ENCODE measurements at places on chromosomes 12 and 14. TPM values are rescaled to one million over a fixed set of nuclear protein-coding genes. Genes with fewer than 3 reads are reported as not detected.

- H3K4me1 ChIP-seq: no peaks in the 10 kb centered on the region
- no peak overlapping the region for H3K27ac ChIP-seq
- no peaks in the 10 kb centered on the region for H3K36me3 ChIP-seq
- H3K4me3 ChIP-seq: no peak overlapping the region
- no peaks in the 10 kb centered on the region for H3K27me3 ChIP-seq
Observed at GRCh38 chr14:89357655-89358297, 59.3 kb downstream of the FOXN3 start.

DNA sequence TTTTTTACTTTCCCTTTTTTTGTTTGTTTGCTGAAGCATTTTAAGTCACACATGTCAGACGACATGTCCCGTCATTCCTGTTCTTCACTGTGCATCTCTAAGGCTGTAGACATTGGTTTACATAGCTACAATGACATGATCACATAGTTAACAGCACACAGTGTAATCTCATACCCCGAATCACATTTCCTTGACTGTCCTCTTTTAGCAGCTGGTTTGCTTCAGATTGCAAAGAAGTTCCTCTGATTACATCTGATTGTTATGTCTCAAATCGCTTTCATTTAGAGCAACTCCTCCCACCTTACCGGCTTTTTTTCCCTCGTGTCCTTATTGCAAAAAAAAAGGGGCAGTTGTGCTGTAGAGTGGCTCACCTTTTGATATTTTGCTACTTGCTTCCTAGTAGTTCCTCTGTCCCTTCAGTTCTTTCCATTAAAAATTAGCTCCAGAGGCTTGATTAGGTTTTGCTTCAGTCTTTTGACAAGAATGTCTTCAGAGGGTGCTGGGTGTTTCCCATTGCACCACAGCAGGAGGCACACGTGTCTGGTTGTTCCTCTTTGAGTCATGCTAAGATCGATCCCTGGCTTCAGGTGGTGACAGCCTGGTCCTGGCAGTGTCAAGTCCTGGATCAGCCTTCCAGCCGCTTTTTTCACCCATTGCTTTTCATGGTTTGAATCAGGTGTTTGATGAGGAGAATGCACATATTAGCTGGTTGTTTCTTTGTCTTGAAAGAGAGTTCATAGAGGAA is 35.0 kb downstream of the ZNF664 start:
- no peaks in the 10 kb centered on the region for H3K27me3 ChIP-seq
- DNase-seq: no peak
- H3K4me3 ChIP-seq: no peak overlapping the region
- no peak overlapping the region for H3K27ac ChIP-seq

DNA sequence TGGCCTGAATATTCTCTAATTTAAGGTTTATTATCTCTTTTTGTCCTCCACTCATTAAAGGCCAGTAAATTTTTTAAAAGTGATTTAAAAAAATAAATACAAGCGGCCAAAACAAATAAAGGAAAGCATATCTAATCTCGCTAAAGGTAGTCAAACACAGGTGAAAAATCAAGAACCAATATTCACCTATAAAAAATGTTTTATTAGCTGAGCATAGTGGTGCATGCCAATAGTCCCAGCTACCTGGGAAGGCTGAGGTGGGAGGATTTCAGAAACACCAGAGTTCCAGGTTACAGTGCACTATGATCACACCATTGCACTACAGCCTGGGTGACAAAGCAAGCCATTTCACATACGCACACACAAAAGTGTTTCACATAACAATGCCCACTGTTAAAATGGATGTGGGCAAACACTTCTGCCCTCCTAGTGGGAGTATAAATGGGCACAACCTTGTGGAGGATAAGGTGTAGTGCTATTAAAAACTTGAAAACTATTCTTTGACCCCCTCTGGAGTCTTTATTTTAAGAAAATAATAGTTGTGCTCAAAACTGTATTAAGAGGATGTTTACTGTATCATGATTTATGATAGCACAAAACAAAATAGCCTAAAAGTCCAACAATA is 32.7 kb upstream of the NAP1L1 start:
- no peak for DNase-seq
- no peaks in the 10 kb centered on the region for H3K36me3 ChIP-seq
- H3K4me3 ChIP-seq: no peak overlapping the region
- H3K4me1 ChIP-seq: no peaks in the 10 kb centered on the region

GRCh38 chr12:96130396-96131059 is 63.6 kb upstream of the ELK3 start:
- no peak for DNase-seq
- H3K27me3 ChIP-seq: no peaks in the 10 kb centered on the region
- no peak overlapping the region for H3K27ac ChIP-seq
- H3K4me1 ChIP-seq: no peaks in the 10 kb centered on the region
- H3K4me3 ChIP-seq: no peak overlapping the region

GRCh38 chr12:12716151-12716792 is 896 bp upstream of the CDKN1B start:
- peaks cover 38% of the 10 kb centered on the region for H3K4me1 ChIP-seq
- peaks cover 38% of the 10 kb centered on the region for H3K36me3 ChIP-seq
- no peak for DNase-seq
- peak overlapping the region; percentile 98 for H3K27ac ChIP-seq
- H3K27me3 ChIP-seq: no peaks in the 10 kb centered on the region
- H3K4me3 ChIP-seq: peak overlapping the region; percentile 80

GRCh38 chr14:71267007-71267513 is 359.8 kb downstream of the PCNX1 start:
- no peaks in the 10 kb centered on the region for H3K36me3 ChIP-seq
- no peaks in the 10 kb centered on the region for H3K27me3 ChIP-seq
- DNase-seq: no peak
- H3K27ac ChIP-seq: no peak overlapping the region
- peaks cover 7% of the 10 kb centered on the region for H3K4me1 ChIP-seq

DNA sequence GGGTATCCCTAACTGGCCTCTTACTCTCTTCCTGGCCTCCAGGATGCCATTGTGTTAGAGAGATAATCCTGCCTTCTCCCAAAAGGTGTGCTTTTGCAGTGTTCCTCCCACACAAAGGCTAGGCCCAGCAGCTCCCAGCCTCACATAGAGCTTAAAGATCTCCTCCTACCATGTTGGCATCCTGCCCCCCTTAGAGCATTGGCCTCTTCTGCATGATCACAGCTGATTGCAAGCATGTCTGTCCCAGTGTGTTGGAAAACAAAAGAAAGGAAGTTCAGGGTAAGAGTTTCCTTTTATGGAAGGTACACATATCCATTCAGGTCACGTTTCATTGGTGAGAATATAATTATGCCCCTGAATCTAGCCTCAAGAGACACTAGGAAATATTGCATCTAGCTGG is 405.4 kb downstream of the TMTC2 start:
- H3K36me3 ChIP-seq: no peaks in the 10 kb centered on the region
- DNase-seq: no peak
- H3K4me1 ChIP-seq: no peaks in the 10 kb centered on the region
- no peak overlapping the region for H3K4me3 ChIP-seq
- H3K27me3 ChIP-seq: no peaks in the 10 kb centered on the region

DNA sequence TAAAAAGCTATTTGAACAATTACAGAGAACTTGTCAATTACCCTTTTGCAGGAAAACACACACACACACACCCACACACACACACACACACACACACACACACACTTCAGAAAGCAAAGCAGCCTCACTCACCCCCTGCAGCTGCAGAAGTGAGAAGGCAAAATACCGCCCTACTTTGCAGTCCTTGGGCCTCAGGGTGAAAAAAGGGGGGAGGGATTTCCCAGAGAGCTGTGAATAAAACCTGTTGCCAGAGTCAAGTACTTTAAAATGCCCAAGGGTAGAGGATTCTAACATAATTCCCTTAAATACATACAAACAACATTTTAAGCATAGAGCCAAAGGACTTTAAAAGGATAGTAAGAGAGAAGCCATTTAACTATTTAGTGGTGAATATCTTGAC is 285.9 kb downstream of the MDGA2 start:
- H3K4me1 ChIP-seq: no peaks in the 10 kb centered on the region
- DNase-seq: no peak
- no peaks in the 10 kb centered on the region for H3K36me3 ChIP-seq
- no peaks in the 10 kb centered on the region for H3K27me3 ChIP-seq

DNA sequence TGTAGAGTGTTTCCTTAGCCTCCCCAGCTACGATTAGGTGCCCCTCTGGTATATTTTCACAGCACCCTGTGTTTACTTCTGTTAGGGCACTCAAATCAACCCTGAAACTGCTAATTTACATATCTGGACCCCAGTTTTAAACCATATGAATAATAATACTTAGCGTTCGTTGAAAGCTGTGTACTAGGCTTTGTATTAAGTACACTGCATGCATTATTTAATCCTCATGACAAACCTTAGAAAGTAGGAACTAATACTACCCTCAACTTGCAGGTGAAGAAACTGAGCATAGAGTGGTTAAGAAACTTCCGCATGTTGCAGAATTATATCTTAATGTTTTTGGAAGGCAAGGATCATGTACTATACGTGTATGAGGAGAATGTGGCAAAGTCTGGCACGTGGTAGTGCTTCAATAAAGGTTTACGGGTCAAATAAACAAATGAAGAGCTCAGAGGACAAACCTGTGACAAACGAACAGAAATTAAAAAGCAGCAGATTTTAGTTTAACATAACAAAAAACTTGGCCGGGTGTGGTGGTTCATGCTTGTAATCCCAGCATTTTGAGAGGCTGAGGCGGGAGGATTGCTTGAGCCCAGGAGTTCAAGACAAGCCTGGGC is 22.2 kb upstream of the ARID2 start:
- no peaks in the 10 kb centered on the region for H3K27me3 ChIP-seq
- no peak overlapping the region for H3K4me3 ChIP-seq
- no peak overlapping the region for H3K27ac ChIP-seq
- DNase-seq: no peak
- no peaks in the 10 kb centered on the region for H3K36me3 ChIP-seq
- no peaks in the 10 kb centered on the region for H3K4me1 ChIP-seq

GRCh38 chr12:80634903-80635302 is 72.5 kb upstream of the MYF6 start:
- H3K27me3 ChIP-seq: no peaks in the 10 kb centered on the region
- no peaks in the 10 kb centered on the region for H3K4me1 ChIP-seq
- DNase-seq: no peak
- no peak overlapping the region for H3K4me3 ChIP-seq
- H3K36me3 ChIP-seq: no peaks in the 10 kb centered on the region

DNA sequence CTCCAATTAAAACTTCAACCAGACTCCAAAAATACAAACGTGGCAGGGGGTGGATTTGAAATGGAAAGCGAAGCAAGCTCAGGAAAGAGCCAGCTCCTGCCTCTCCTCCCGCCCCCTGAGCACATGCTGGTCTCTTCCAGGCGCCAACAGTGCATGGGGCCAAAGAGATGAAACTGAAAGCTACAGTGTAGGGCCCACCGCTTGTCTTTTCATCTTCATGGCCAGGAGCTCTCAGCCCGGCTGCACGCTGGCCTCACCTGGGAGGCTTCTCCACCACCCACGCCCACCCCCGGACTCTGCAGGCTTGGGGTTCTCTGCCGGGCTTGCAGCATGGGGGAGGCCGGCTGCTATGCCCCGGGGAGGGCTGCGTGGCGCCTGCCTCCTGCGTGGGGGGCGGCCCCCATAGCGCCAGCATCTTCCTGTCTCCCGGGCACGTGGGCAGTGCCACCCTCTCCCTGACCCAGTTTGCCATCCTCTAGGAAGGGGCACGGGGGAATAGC is 2.0 kb downstream of the RIMBP2 start:
- H3K27me3 ChIP-seq: no peaks in the 10 kb centered on the region
- H3K27ac ChIP-seq: no peak overlapping the region
- H3K4me1 ChIP-seq: no peaks in the 10 kb centered on the region
- no peaks in the 10 kb centered on the region for H3K36me3 ChIP-seq
- H3K4me3 ChIP-seq: no peak overlapping the region

- no peak for DNase-seq
- H3K4me1 ChIP-seq: peaks cover 9% of the 10 kb centered on the region
- no peak overlapping the region for H3K27ac ChIP-seq
- H3K36me3 ChIP-seq: no peaks in the 10 kb centered on the region
- H3K27me3 ChIP-seq: peaks cover 41% of the 10 kb centered on the region
Observed at GRCh38 chr12:125187780-125188741, 122.8 kb downstream of the AACS start.

- peaks cover 13% of the 10 kb centered on the region for H3K4me1 ChIP-seq
- no peak for DNase-seq
- H3K4me3 ChIP-seq: no peak overlapping the region
- 0 out of 2 replicates have a peak, but pooled peaks cover 3% of the 10 kb centered on the region for H3K27me3 ChIP-seq
- no peak overlapping the region for H3K27ac ChIP-seq
Observed at GRCh38 chr14:61438497-61438859, 117.1 kb downstream of the PRKCH start.

DNA sequence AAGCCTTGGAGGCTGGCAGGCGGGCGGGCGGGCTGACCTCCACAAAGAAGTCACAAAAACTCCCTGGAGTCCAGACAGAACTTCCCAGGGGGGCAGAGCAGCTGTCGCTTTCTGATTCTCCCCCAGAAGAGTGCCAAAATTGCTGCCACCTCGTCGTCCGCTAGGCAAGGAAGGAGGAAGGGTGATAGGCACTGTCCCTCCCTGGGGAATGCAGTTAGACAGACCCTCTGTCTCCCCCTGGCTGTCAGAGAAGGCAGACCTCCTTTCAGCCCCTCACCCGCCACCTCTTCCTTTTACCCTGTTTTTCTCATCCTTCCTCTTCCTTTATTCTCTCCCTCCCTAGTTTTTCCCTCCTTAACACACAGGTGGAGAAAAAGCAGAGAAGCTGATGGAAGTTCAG is 18.7 kb downstream of the GRIN2B start:
- no peaks in the 10 kb centered on the region for H3K27me3 ChIP-seq
- no peaks in the 10 kb centered on the region for H3K36me3 ChIP-seq
- H3K27ac ChIP-seq: no peak overlapping the region
- no peak for DNase-seq
- no peaks in the 10 kb centered on the region for H3K4me1 ChIP-seq

- DNase-seq: no peak
- no peak overlapping the region for H3K4me3 ChIP-seq
- peaks cover 28% of the 10 kb centered on the region for H3K36me3 ChIP-seq
- H3K27ac ChIP-seq: peak overlapping the region; percentile 75
- H3K27me3 ChIP-seq: no peaks in the 10 kb centered on the region
Observed at GRCh38 chr14:96203635-96204034, 1.0 kb upstream of the BDKRB2 start.

Gene TAC3
- not detected for total RNA-seq

Gene PCBP2
- total RNA-seq: 153 TPM

Gene SIX1
- 3.7 TPM for total RNA-seq

Gene KCNK10
- total RNA-seq: not detected

Gene ACOT6
- total RNA-seq: not detected

Gene LBHD2
- 0.82 TPM for total RNA-seq

Gene DNAJC22
- 6.3 TPM for total RNA-seq

Gene DCN
- 71.4 TPM for total RNA-seq

Gene EPYC
- total RNA-seq: not detected

Gene KRT82
- not detected for total RNA-seq

Gene CD163L1
- 2.9 TPM for total RNA-seq

Gene KLHL33
- not detected for total RNA-seq

Gene ANKS1B
- not detected for total RNA-seq

Gene FOXN4
- total RNA-seq: not detected
